ENCODE measurements at places on chromosomes 16 and 17.
A peak's percentile ranks its signal among the peaks of the same experiment; 100 is the strongest.

GRCh38 chr17:62666061-62666800, 38.8 kb downstream of the MRC2 start:
- no peak for DNase-seq

DNA sequence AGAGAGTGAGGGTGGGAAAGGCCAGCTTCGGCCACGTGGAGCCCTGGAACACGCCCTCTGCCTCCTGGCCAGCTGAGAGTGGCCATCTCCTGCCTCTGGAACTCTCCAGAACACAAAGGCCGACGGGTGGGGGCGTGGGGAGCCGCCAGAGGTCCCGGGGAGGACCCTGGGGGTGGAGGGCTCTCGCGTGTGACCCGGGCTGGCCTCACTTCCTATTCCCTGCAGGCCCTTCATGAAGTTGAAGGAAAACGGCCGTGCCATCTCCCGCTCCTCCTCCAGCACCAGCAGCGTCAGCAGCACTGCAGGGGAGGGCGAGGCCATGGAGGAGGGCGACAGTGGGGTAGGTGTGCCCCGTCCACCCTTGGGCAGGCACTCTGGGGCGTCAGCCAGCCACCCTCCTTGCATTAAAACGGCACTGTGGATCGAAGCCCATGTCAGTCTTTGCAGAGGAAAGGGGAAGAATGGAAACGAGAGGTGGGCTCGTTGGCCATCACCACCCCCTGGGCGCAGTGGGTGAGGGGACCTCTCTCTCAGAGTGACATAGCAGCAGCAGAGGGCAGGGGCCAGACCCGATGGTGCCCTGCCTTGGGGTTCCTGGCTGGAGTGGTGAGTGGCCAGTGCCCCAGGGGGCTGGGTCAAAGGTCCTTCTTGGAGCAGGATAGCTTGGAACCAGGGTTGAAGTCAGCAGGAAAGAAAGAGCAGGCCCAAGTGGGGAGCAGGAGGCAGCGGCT, 37.1 kb downstream of the OR1D5 start:
- no peak for DNase-seq

DNA sequence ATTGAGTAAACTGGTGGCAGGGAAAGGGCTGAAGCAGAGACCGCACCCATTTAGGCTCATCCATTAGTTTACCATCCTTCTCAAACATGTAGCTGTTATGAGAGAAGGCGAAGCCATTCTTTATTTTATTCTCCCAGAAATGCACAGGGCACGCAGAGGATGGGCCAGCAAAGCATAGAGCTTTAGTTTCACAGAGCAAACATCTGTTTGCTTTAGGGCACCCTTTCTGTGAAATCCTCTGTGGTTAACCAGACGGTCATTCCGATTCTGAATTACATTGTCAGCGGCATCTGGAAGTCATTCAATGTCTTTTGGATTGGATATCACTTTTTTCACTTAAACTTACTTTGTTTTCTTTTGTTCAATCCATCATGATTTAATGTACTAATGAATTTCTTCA, 96.0 kb downstream of the TOX3 start:
- no peak for DNase-seq

- no peak for DNase-seq
Observed at GRCh38 chr16:52384378-52384777, 162.6 kb downstream of the TOX3 start.

DNA sequence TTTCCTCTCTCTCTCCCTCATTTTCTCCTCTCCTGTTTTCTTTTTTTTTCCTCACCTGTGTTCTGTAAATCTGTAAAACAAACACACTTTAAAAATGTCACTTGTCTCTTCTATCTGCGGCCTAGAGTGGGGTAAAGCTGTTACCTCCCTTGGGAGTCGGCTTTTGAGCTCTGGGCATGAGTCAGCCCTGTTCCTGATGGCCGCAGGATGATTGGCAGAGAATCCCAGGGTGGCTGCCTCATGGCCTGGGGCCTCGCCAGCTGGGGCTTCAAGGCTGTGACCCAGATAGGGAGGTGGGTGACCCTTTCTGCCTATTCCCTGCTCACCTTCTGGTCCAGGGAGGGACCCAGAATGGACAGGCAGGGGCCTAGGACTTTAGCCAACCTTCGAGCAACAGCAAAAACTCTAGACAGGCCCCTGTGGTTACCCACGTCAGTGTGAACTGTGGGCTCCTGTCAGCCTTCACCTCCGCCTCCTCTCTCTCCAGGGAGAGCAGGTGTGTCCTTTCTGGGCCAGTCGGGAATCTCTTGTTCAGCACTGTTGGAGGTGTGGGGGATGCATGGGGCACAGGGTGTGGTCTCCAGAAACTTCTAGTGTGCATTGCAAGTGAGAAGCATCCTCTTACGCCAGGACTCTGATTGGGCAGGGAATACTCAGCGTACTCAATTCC, 87.4 kb downstream of the RAP1GAP2 start:
- DNase-seq: no peak

DNA sequence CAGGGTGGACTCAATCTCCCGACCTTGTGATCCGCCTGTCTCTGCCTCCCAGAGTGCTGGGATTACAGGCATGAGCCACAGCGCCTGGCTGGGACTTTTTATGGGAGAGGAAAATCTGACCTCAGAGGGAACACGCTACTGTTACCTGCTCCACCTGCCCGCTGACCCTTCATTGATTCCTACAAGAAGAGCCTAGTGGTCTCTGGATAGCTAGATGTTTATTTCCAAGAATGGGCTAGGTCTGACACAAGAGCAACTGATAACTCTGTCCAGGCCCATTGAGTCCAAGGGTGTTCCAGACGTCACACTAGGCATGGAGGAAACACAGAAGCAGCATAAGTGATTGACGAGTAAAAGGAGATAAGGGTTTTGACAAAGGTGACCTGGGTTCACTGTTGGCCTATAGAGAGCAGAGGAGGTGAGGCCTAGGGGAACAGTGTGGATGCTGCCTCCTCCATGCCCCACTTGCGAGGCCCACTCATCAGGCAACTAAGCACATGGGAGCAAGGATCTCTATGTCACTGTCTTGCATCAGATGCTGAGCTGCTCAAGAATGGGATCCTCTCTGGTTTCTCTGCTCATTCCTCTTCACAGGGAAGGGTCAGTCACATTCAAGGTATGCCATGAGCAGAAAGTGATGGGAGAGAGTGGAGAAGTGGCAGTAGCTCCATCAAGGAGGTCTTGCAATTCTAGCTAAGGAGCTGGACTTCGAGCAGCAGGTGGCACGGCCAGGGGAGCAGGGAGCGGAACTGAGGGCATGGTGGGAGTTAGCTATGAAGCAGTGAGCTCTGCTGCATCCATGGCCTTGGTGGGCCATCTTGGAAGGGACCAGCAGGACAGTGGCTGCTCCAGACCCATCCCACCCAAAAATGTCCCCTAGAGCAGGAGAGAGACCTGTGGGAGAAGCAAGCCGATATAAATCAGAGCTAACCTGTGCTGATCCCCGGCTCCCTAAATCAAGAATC, 145.2 kb downstream of the WSCD1 start:
- no peak for DNase-seq

DNA sequence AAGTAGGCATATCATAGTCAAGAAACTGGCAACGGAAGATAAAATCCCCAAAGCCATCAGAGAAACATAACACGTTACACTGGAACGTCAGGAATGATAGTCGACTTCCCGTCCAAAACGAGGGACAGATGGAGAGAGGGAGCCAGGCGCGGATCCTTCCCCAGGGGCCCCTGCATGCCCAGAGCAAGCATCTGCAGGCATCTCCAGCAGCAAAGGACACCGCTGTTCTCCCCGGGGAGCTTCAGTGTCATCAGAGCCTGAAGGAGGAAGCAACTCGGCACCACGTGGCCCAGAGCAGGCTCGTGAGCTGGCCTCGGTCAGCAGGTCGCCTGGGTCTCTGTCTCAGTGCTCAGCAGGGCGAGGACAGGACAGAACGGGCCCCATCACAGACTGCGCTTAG, 50.1 kb downstream of the LMF1 start:
- DNase-seq: peak; percentile 29

- no peak for DNase-seq
Observed at GRCh38 chr17:5050278-5050677, 15.1 kb upstream of the SLC52A1 start.

- peak; percentile 31 for DNase-seq
Observed at GRCh38 chr16:68470461-68471150, 22.3 kb upstream of the SMPD3 start.

- no peak for DNase-seq
Observed at GRCh38 chr16:88437367-88437964, 15.6 kb upstream of the ZFPM1 start.

DNA sequence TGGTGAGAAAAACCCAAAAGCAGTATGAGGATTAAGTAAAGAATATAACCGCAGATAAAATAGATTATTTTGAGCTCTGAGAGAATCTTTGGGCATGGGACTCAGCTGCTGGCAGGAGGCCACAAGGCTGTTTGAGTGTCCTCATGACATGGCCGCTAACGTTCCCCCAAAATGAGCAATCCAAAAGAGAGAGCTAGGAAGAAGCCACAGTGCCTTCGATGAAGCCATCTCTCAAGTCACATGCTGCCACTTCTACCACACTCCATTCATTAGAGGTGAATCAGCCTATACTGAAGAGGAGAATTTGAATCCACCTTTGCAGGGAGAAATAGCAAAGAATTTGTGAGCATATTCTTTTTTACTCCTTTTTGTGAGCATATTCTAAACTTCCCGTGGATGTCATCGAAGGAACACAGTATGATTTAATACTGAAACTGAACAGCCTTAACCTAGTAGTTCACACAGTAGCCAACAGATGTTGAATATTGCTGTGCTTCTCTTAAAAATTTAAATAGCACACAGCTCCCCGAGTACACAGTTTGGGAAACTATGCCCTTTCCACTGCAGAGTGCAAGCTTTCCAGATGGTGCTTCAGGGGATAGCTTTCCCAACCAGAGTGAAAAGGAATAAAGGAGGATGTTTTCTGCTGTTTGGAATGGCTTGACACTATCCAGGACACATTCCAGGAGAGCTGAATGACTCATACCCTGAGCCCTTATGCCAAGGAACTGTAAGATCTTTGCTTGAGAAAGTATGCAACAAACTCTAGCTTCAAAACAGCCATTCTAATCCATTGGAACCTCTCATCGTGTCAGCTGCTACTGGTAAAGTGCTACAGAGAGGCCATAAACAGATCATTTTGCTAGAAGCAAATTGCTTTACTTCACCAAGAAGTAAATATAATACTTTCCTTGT, 33.9 kb downstream of the ANKFY1 start:
- DNase-seq: no peak

DNA sequence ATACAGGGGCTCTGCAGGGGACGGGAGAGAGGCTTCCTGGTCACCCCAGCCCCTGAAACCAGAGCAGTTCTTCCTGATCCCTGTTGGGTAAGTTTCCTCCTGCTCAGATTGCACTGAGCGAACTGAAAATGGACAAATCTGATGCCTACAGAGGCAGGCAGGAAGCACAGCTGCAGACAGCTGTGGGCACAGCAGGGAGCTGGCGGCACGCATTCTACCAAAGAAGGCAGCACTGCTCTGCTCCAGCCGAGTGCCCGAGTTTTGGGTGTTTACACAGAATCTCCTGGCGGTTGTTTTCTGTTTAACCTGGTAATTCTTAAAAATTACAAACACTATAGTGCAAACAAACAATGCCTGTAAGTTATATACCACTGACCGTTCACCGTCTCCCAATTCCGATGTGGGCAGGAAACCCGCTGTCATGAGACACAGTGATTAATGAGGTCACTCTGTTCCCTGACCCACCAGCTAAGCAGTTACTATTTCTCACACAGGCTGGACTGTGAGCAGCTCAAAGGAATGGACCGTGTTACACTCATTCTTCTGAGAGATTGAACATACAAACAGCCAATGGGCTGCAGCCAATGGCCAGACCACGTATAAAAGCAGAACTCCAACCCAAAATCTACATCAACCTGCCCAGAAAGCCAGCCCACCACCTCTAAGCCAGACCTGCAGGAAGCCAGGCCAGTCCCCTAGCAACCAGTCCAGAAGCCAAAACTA, 25.5 kb downstream of the NSMCE1 start:
- no peak for DNase-seq

DNA sequence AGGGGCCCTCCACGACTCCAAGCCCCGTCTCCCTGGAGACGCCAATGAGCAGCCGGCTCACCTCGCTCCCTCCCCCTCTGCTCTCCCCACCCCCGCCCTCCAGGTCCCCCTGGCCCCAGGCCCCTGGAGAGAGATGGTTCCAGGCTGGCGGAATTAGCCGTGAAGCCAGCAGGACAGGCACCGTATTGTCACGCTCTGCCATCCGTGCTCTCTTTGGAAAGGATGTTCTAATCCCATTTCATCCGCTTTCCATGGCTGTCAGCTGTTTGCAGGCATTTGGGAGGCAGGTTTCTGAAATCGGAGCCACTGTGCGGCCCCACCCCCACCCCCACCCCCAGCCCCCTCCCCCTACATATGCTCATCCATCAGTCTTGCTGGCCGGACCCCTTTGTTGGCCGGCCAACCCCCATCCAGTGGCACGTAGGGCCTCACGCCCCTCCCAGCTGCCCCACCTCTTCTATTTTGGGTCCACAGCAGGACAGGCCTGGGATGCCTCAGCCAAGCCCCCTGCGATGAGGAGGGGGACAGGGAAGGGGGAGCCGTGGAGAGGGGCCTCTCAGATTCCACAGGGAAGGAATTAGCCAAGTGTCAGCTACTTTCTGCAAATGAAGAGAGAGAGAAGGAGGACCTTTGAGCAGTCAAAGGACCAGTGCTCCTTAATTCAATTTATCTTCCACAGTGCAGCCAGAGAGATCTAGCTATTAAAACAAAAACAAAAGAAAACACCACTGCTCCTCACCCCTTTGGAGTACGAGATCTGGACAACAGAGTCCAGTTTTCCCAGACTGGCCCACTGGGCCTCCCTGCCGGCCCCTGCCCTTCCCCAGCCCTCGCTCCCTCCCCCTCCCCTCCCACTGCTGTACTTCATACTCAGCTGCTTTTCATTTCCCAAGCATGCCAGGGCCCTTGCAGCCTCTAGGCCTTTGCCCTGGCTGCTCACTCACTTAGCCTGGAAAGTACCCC, 30.7 kb downstream of the SDK2 start:
- DNase-seq: no peak

GRCh38 chr16:75311383-75311938, 60.0 kb upstream of the BCAR1 start:
- no peak for DNase-seq

DNA sequence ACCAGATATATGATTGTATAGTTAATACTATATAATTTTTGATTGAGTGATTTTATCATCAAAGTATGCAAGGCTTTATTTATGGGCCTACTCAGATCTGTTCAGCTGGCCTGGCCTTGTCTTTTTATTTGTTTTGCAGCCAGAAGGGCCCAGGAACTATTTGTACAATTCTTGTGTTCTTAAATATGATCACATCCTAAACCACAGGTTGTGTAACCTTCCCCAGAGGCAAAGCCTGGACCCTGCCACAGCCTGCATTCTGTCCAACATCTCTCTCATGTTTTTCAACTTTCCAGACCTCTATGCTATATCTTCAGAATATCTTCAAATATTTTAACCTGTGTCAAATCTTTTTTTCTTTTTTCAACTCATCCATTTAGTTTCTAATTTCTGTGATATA, 410.4 kb upstream of the MON1B start:
- no peak for DNase-seq

GRCh38 chr16:886084-886543, 84.7 kb downstream of the LMF1 start:
- peak; percentile 58 for DNase-seq

DNA sequence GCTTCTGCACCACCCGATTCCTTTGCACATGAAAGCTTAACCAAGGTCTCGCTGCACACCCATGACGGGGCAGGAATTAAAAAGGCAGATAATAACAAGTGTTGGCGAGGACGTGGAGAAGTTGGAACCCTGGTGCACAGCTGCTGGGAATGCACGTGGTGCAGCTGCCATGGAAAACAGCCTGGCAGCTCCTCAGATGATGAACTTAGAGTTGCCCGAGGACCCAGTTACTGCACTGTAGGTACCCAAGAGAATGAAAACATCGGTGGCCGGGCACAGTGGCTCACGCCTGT, 211.6 kb upstream of the CIBAR2 start:
- DNase-seq: no peak
